ENCODE measurements at places on chromosomes 3 and 15.

- DNase-seq = no peak
Observed at GRCh38 chr15:68695061-68695595, 116.3 kb downstream of the CORO2B start.

GRCh38 chr3:66473692-66474091 is 27.1 kb downstream of the LRIG1 start:
- DNase-seq = peak; percentile 88

GRCh38 chr3:117434661-117435412 is 725.3 kb downstream of the TUSC7 start:
- no peak for DNase-seq

DNA sequence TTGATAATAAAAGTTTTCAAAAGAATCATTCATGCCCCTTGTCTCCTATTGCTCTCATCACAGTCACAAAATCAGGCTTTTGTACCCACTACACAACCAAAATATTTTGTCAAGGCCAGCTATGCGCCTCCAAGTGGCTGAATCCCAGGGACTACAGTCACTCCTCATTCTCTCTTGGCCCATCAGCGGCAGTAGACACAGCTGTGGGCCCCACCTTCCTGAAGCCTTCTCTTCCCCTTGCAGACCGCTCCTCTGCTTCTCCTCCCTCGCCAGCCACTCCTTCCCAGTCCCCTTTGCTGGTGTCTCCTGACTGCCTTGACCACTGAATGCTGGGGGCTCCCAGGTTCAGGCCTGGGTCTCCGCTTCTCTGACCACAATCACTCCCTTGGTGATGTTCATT is 52.1 kb downstream of the LSM3 start:
- no peak for DNase-seq

DNA sequence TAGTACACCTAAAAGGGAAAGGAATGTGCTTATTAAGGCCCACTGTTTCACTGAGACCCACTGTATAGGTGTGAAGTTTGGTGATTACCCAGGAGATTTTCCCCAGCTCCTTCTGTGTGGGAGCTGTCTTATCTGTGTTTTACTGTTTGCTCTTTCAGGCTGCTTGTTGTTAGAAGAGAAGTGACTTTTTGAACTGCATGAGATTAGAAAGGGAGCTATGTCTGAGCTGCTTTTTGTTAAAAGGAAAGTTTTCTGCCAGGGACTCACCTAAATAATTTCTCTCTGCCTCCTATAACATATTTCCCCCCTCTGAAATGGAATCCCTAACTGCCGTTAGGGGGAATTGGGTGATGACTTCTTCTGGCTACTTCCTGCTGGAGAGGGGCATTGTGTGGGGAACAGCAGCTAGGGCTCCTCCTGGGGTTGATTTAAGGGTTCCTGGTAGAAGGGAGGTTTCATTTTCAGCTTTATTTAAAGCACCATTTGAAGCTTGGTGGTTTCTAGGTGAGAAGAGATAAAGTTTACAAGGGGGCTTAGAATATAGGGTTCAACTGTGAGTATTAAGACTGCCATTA is 77.1 kb upstream of the ATP11B start:
- DNase-seq = no peak

- DNase-seq = no peak
Observed at GRCh38 chr3:173778251-173778650, 380.7 kb downstream of the NLGN1 start.

DNA sequence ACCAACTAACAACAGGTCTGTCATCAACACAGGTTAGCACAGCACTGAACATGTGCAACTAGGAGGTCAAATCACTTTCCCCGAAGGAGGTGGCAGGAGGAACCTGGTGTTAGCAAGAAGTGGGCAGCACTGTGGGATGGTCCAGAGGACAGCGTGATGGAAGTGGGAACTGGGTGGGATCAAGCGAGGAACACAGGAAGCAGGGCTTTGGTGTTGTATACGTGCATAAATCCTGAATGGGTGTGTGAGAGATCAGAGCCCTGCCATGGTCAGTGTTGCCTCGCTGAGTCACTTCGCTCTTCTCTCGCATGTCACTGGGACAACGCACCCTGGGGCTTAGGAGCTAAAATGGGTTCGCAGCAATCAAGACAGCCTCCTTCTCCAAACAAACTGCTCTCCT is 62.1 kb downstream of the MOBP start:
- no peak for DNase-seq

GRCh38 chr15:25946241-25946805 is 83.2 kb upstream of the ATP10A start:
- no peak for DNase-seq

- DNase-seq = no peak
Observed at GRCh38 chr3:176513604-176514003, 683.7 kb downstream of the TBL1XR1 start.

DNA sequence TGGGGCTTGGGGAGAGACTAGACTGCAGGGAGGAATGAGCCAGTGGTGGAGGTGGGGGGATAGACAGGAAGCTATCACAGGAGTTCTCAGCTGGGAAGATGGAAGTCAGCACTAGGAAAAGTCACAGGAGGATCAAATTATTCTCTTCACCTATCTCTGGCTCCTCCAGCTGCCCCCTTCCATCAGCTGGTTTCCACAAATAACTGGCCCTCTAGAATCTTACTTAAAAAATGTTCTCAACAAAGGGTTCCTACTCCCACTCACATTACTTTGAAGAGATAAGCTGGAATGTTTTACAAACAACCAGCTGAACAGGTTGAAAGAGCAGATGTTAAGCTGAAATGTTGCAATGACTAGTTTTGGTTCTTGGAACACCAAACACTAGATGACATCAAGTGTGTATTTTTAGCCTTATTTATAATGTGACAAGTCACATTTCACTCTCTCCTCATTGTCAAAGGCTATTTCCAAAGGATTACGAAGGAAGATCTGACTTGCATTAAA is 102.7 kb upstream of the AADACL2 start:
- DNase-seq = no peak

DNA sequence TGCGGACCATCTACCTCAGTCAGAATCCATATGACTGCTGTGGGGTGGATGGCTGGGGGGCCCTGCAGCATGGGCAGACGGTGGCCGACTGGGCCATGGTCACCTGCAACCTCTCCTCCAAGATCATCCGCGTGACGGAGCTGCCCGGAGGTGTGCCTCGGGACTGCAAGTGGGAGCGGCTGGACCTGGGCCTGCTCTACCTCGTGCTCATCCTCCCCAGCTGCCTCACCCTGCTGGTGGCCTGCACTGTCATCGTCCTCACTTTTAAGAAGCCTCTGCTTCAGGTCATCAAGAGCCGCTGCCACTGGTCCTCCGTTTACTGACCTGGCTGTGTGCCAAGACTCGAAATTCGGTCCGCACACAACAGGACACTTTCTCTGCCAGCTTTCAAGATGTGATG is 21.9 kb downstream of the NRROS start:
- no peak for DNase-seq

DNA sequence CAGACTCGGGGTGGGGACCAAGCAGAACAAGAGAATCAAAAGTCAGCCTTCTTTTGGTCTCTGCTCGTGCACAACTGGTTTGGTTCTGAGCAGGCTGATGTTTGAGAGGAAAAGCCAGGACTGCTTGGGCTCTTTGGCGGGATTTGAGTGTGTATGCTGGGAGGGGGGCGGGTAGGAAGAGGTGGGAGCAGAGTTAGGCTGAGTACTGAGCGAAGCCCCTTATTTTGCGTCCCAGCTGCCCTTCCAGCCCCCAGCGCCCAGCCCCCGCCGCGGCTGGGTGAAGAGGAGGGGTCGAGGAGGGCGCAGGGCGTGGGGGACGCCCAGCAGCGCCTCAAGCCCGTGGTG is 153.5 kb upstream of the GOLIM4 start:
- no peak for DNase-seq

GRCh38 chr3:138684396-138684795 is 75.8 kb downstream of the FAIM start:
- no peak for DNase-seq

- DNase-seq = peak; percentile 46
Observed at GRCh38 chr3:23495507-23495906, 292.4 kb downstream of the UBE2E2 start.

GRCh38 chr3:45881078-45882022 is 5.0 kb upstream of the CCR9 start:
- DNase-seq = peak; percentile 36

GRCh38 chr15:63146684-63147083 is 10.6 kb downstream of the RPS27L start:
- DNase-seq = no peak

DNA sequence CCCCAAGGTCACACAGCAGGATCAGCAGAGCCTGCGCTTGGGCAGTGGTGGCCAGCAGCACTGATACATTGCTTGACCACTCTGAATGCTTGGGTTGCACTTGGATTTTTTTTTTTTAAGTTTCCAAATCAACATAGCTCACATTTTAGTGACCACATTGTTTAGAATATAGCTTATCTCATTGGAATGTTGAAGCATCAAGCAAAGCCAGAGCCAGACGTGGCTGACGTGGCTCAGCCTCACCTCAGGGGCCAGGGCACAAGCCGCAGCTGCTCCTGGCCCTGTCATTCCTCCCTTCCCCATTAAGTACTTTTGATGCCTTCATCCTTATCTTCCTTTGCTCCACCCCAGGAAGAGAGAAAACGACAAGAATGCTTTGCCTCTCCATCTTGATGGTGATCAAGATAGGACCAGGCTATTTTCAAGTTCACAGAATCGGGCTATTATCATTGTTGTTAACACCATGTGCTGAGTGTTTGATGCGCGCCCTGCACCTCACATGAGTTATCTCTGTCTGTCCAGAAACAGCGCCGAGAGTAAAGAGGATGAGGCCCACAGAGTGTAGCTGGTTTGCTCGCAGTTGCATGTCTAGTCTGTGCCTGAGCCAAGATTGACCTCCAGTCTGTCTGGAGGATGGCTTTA is 75.8 kb downstream of the AAGAB start:
- peak; percentile 96 for DNase-seq

DNA sequence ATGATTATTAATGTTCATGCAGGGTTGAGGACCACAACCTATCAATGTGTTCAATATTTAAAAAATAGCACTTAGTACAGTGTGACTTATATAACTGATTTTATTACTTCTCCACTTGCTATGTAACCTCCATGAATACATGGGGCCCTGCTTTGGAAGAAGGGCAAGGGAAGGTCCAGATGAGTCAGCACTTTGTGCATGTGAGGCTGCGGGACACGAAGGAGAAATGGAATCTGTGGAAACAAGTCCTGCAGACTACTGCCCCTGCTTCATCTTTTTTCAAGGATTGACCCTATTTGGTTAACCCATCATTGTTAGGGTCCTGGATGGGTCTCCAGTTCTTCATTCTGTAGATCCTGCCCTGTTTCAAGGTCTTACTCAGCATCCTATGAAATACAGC is 1.6 kb downstream of the NXPE3 start:
- DNase-seq = peak; percentile 86

- no peak for DNase-seq
Observed at GRCh38 chr3:24101676-24102168, 156.6 kb downstream of the NR1D2 start.
